ENCODE measurements at places on chromosomes 1 and 21.

- no peak for DNase-seq
Observed at GRCh38 chr1:182309631-182310351, 81.8 kb downstream of the GLUL start.

DNA sequence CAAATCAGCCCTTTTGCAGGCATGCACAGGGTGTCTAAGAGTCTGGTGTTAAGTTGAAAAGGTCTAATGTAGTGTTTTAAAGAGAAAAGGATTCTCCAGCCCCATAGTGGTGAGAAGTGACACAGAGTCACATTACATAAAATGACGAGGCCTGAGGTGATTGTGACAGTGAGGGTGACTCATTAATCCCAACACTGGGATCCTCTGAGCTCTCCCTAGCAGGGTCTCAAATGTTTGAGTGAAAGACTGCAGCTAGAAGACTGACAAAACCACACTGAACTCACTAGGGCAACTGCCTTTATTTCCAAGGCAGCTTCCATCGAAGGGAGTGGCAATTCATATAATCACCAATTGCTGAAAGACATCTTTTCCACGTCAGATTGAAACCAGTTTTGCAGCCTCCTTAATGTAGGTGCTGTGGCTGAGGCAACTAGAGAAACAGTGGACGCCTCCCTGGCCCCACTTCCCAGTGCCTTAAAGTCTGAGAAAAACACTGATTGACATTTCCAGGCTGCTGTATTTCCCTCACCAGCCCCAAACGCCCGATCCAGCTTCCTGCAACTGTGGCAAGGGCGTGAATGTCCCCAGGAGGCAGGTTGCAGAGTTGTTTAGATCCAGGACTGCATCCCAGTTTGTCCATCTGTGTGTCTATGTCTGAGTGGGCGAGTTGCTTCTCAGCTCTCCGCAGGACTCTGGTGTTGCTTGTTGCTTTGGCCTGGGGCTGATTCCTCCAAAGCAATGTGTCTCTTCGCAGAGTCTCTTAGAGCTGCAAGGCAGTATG is 81.4 kb downstream of the RUNX1 start:
- peak; percentile 80 for DNase-seq

DNA sequence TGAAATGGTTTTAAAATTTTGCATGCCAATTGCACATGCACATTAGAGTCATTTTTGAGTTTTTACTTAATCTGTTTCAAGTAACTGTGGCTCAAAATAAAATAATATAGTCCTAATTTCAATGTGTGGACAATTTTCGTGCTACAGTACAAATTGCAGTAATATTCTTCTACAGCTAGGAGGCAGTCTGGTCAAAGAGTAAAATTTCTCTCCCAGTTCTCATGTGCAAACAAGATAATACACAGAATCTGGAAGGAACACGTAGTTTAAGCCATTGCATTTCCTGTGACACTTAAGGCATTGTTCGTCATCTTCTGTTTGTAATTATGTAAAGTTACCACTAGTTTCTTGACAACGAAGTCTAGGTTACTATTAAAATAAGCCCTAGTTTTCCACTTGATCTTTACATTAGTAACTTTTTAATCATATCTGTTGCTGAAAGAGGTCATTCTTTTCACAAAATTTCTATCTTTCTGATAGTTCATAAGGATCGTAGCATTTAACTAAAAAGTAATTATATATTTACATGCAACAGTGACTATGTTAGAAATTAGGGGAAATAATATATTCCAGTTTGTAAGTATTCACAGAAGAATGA is 28.9 kb downstream of the ODR4 start:
- DNase-seq: peak; percentile 48

DNA sequence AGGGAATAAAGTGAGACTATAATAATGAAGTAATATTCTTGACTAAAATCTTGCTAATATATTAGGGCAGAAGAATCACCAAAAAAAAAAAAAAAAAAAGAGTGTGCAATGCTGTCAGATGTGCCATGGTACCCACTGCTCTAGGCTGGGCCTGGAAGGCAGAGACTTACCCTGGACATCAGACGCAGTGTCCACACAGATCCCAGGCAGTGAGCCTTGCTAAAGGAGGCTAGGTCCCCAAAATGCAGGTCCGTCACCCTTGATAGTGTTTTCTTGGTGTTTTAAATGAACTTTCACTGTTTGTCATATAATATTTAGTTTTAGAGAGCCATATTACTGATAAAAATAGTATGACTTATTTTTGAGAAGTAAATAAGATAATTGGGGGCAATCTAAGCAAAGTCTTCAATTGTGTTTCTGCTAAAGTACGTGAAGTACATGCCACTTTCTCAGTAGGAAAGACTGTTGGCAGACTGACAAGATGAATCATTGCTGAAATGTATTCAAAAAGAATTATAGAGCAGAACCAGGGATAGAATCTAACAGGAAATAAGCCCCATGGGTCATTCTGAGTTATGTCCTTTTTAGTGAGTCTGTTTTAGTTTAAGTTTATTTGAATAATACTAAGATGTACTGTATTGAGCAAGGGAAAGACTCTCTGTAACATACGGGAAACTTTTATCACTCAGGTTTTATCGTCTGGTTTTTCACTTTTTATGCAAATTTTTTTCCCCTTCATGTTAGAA is 74.6 kb upstream of the PDC start:
- DNase-seq: no peak

DNA sequence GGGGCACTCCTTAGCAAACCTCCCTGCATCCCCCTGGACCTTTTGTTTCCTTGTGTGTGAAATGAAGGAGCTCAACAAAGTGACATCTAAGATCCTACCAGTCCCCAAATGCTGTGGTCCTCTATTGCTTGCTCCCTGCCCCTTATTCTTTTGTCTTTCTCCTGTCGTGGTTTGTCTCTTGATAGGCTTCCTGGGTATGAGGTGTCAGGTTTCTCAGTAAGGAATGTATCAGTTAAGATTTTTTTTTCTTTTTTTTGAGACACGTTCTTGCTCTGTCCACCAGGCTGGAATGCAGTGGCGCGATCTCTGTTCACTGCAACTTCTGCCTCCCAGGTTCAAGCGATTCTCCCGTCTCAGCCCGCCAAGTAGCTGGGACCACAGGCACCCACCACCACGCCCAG is 16.8 kb downstream of the CNIH3 start:
- DNase-seq: no peak

DNA sequence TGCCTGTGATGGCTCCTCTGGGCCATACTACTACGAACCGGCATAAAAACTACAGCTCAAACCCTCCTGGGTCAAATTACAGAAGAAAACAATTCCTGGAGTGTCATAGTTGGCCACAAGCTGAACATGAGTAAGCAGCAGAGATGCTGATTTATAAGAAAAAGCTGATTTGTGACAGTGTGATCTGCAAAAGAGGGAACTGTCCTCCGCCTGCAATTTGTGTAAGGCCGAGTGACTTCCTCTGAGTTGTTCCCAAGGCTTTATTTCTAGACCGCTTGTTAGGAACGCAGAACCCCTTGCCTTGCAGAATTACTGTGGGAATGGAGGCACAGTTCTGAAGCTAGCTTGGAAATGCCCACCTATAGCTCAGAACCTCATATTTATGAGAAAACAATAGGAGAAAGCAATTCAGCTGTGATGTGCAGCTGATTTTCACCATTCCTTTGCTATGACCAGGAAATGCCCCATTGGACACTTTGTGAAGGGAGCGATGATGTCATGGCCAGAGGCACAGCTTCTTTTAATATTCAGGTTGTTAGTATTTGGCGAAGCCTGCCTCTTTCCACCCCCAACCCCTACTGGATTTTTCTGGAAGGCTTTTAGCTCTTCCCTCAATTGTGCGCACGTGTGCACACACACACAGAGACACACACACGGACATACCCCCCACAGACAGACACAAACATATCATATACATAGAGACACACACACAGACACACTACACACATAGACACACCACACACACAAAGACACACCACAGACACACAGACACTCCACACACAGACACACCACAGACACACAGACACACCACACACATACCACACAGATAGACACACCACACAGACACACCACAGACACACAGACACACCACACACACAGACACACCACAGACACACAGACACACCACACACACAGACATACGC is 47.6 kb downstream of the IER5 start:
- DNase-seq: peak; percentile 39

- DNase-seq: peak; percentile 80
Observed at GRCh38 chr1:109617291-109617801, 2.1 kb downstream of the GNAT2 start.

- no peak for DNase-seq
Observed at GRCh38 chr1:9680828-9681227, 29.3 kb downstream of the PIK3CD start.

DNA sequence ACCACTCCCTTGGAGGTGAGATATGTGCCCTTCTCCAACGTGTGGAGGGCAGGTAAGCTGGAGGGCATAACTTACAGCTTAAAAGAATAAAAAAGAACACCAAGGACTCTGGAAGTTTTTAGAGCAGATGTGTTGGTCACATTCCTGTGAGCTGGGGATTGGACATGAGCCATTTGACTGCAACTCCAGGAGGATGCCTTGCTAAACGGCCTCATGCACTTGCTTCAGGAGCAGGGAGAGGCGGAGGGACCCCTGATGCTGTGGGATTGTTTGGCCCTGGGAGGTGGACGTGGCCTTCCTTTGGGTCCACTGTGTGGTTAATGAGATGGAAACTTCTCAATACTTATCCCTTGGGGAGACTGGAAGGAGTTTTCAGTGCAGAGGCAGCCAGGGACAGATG is 185.6 kb downstream of the RHOU start:
- no peak for DNase-seq

GRCh38 chr1:97006044-97006661 is 284.6 kb downstream of the PTBP2 start:
- no peak for DNase-seq

DNA sequence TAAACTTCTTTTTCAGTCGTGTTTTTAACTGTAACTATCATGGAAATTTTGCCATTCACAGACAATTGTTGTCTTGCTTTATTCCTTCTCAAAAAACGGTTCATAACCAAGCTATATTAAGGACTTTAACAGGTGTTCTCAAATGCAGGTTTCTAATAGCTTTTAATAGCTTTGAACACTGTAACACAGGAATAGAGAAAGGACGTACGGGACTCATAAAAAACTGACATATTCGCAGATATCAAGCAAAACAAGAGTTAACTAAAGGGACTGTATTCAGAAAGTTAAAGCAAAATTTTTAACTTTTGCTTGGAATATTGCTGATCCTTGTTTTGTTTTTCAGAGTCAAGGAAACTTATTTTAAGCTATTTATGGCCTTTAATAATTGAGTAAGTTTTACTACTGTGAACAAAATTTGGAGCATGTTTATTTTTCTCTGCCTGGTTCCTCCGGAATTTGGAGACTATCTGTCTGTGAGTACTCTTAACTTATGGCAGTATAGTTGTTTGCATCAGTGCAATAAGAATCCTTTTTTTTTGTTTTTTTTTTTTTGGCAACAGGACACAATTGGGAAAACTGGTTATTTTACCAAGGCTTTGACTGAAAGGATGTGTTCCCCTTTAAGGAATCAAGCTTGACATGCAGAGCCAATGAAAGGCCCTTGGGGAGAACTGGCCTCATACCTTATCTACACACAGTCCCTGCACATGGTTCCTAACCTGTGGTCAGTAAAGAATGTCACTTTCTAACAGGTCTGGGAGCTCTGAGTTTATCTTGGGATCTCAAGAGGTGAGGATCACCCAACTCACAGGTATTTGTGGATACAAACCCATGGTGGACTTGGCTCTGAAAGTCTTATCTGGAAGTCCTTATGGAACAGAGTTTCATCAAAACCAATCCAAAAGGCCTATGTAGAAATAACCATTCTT is 5.8 kb upstream of the CD46 start:
- DNase-seq: no peak

GRCh38 chr21:45410151-45410864 is 5.3 kb downstream of the COL18A1 start:
- DNase-seq: no peak

DNA sequence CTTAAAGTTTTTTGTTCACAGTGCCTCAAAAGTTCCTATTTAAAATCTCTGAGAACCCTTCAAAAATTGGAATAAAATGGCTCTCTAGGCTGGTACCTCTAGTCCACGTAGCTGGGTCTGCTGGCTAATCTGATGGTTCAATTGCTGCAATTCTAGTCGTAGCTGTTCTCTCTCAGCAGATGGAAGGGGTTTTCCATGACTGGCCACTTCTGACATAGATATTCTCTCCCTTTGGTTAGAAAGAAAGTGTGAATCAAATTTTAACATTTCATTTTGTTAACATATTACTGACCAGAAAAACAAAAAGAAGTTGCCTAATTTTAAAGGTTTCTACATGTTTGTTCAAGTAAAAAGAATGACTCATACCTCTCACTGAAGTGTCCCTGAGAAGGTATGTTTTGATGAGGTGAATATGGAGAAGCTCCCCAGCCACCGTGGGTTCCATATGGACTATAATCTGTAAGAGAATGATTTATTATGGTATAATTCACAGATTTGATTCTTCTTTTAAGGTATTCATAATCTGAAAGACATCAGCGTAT is 29.3 kb upstream of the SERPINC1 start:
- no peak for DNase-seq

DNA sequence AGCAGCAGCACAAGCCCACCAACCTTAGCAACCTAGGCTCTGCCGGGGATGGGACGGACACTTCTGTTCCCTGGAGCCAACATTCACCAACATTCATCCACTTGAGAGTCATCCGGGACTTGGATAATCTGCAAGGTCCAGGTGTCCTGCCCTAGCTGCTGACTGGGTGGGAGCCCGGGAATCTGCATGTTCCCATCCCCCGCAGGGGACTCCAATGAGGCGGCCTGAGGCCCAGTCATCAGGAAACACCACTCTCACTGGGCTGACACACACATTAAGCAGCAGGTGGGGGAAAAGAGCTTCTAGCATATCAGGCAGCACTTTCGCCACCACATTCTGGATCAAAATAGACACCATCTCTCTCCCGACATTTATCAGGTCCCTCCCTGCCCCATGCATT is 38.4 kb upstream of the CCSAP start:
- DNase-seq: peak; percentile 13

DNA sequence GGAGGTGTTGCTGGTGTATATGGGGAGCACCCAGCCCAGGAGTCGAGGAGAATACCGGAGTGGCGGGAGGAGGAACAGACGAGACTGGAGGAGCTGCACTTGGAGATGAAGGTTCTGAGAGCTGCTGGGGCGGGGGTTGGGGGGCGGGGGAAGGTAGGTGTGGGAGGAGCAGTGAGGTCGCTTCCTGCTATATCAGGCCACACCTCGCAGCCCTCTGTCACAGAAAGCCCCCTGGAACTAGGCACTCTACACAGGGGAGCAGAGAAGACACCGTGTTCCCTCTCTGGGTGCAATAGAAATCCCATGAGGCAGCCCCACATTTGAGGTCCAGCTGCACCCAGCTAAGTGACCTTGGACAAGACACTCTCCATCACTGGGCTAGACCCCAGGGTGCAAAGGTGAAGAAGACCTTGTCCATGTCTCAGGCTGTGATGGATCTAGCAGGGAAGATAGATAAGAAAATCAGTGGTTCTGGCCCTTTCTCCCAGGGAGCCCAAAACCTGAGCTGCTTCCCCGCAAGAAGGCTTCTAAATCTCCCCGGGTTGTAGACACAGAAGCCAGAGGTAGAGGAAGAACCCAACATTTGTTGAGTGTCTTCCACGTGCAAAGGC is 155.8 kb upstream of the EDN2 start:
- DNase-seq: no peak

DNA sequence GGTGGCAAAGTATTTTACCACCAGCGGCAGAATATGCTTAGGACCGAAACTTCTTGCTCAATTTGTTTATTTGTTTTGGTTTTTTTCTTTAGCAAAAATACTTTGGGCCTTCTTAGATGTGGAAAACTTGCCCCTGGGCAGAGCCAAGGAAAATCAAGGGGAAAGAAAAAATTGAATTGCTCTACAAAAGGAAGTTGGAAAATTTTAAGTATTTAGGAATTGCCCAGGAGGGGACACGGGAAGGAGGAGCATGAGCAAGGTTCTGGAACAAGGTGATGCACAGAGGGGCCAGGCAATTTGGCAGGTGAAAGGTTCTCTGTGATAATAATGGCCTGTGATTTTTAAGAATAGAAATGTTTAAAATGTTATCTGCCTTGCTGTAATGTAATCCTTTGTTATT is 28.6 kb downstream of the SGIP1 start:
- DNase-seq: no peak

All from NB4 (cell line).